Activated CD4-positive, alpha-beta T cell treated with anti-CD3 and anti-CD28 coated beads, Interleukin-2, amount 50 U/mL, for 24 hours (primary cell): ENCODE measurements at places on chromosomes 7 and 10.

- DNase-seq: no peak
Observed at GRCh38 chr7:74023786-74024185, 4.2 kb upstream of the ELN start.

- DNase-seq: no peak
Observed at GRCh38 chr10:63711867-63712716, 190.9 kb downstream of the REEP3 start.

DNA sequence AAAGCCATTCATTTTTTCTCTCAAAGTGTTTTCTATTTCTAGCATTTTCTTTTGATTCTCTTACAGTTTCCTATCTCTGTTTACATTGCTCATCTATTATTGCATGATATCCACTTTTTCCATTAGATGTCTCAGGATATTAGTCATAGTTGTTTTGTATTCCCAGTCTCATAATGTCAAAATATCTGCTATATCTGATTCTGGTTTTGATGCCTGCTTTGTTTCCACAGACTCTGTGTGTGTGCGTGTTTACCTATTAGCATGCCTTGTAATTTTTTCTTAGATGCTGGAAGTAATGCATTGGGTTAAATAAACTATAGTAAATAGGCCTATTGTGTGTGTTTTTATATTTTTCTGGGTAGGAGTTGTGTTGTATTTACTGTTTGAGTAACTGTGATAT lies 1126.3 kb downstream of the SORCS1 start:
- no peak for DNase-seq

- DNase-seq: no peak
Observed at GRCh38 chr10:51905032-51905431, 205.6 kb upstream of the CSTF2T start.

DNA sequence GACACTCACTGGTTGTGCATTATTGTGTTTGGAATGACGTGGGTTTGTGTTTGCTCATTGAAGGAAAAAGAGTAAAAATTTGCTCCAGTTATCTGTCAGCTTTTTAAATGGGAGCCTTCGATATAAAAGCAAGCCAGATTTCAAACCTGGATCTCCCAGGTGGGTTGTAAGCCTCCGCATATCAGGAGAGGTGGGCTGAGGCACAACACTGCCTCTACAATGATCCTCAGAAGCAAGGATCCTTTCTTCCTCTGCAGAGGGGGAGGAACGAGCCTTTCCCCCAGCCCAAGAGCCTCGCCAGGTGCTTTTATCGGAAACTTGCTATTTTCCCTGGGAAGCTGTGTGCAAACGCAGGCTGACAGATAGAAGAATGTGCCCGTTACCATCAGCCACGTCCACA lies 331.0 kb upstream of the MGMT start:
- no peak for DNase-seq

- no peak for DNase-seq
Observed at GRCh38 chr10:88526501-88527105, 56.5 kb downstream of the RNLS start.

GRCh38 chr7:101964680-101965452 lies 147.4 kb downstream of the CUX1 start:
- DNase-seq: no peak

DNA sequence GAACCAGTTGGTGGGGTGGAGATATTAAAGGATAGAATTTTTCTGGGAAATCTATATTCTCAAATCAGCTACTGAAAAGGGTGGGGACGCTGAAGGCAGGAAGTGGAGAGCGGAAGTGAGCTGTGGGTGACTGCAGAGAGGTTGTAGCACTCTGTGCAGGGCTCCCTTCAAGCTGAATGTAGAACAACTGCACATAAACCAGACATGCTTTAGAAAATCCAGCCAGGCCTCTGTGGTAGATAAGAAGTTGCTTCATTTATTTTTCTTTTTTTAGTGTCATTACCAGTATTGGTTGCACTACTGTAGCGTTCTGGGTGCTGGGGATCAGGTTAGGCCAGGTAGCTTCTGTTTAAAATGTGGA lies 127.8 kb downstream of the CELF2 start:
- no peak for DNase-seq

- no peak for DNase-seq
Observed at GRCh38 chr7:70707823-70708243, 424.1 kb upstream of the GALNT17 start.

- no peak for DNase-seq
Observed at GRCh38 chr7:1357601-1358271, 101.5 kb downstream of the MICALL2 start.

DNA sequence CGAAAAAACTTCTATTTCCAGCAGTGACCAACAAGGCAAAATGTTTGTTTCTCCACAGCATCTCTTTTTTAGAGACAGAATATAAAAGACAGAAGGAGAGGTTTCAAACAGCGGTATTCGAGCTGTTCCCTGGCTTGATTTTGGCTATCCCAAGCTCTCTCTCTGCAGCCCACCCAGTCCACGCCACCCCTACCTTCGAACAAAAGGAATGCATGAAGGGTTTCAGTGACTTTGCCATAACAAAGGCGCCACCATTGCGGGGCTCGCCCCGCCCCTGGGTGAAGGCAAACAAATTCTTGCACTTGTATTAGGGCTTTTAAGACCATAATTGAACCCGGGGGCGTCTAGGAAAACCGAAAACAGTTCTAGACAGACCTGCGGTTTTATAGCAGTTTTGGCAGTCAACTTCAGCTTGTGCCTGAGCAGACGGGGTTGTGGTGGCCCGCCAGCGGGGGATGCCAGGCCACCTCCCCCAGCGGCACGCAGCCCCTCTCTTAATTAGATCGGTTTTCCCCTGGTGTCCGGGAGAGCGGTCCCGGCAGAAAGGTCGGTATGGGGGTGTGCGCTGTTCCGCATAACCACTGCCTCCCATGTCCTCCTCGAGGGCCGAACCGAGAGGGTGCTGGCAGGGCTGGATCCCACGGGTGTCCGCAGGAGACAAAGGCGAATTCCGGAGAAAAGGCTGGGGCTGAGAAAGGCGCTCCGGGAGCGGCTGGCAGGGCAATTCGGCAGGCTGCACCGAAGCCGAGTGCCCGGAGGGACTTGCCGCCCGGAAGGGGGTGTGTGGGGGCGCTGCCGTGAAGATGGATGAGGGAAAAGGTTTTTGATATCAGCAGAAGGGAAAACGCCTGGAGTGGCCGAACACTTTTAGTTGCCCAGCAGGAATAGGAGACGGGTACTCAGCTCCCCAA lies 2.7 kb upstream of the HOXA11 start:
- DNase-seq: no peak

DNA sequence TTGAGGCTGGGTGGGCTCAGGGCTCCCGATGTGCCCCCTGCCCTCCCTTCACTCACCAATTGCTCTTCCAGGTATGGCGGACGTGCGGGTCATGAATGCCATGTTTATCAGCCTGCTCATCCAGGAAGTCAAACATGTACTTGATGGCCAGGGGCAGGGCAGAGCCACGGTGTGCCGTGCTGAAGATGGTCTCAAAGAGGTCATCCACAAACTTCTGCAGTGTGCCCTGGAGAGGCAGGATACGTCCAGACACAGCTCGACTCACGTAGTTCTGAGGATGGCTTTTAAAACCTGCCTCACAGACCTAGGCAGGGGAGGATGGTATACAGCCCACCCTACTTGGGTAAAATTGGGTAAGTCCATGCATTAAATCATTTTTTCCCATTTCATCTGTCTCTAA lies 431.2 kb downstream of the PLXNA4 start:
- DNase-seq: no peak

DNA sequence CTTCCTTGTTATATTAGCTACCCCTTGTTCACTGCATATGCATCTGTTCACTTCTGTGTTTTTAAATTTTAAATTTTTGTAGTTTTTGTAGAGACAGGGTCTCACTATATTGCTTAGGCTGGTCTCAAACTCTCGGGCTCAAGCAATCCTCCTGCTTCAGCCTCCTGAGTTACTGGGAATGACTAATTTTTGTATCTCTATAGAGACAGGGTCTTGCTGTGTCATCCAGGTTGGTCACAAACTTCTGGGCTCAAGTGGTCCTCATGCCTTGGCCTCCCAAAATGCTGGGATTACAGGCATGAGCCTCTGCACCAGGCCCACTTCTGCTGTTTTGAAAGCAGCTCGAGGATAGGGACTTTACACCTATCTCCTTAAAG lies 64.6 kb downstream of the PRTFDC1 start:
- DNase-seq: no peak

DNA sequence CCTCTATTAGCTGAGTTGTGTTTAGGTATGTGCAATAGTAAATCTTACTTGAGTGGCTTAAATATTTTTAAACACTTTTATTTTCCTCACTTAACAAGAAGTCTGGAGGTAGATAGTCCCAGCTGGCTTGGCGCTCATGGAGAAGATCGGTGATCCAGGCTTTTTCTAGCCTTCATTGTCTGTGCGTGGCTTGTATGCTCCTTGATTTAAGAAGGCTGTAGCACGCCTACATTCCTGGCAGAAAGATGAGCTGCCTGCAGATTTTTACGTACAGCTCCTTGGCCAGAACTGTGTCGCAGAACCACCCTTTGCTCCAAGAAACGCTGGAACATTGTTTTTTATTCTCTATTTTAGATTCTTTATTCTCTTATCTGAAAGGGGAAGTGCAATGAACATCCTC lies 284.1 kb downstream of the KIF20B start:
- DNase-seq: no peak

DNA sequence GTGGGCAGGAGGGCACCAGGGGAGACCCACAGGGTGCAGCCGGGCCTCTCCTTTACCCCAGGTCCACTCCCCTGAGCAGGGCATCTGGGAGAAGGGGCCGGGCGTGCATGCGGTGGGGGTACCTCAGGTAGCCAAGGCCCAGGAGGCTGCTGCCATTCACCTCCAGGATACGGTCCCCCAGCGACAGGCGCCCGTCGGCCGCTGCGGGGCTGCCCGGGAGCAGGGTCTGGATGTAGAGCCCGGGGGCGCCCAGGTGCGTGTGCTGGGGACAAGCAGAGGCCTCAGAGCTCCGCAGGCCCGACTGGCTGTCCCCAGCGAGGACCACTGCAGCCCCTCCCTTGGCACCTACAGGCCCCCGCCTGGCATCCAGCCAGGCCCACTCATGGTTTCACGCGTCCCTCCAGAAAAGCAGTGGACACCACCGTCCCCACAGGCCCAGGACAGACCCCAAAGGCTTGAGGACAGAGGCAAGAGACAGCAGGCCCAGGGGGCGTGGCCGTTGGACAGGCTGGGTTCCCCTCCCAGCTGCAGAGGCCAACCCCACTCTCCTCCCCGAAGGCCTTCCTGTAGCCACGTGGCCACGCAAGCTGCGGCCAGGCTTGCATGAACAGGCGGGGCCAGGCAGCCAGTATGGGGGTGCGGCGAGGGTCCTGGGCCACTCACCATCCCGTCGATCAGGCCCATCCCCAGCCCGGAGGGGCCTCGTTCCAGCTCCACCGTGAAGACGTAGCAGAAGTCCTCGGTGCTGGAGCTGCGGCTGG lies 24.3 kb downstream of the AP5Z1 start:
- no peak for DNase-seq

DNA sequence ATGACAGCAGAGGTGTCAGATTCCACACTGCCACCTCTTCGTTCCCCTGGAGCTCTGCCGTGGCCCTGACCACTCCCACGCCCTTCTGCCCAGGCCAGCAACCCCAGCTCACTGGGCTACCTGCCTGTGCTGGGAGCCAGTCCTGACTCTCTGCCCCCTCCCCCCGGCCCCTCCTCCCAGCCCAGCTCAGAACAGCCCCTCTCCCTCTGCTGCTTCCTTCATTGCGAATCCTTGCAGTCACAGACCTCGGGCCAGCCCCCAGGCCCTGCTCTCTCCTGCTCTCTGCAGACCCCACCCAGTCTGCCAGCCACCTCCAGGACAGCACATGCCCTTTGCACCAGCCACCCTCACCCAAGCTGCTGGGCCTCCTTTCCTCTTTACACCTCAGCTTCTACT lies 60.4 kb downstream of the TCERG1L start:
- no peak for DNase-seq

DNA sequence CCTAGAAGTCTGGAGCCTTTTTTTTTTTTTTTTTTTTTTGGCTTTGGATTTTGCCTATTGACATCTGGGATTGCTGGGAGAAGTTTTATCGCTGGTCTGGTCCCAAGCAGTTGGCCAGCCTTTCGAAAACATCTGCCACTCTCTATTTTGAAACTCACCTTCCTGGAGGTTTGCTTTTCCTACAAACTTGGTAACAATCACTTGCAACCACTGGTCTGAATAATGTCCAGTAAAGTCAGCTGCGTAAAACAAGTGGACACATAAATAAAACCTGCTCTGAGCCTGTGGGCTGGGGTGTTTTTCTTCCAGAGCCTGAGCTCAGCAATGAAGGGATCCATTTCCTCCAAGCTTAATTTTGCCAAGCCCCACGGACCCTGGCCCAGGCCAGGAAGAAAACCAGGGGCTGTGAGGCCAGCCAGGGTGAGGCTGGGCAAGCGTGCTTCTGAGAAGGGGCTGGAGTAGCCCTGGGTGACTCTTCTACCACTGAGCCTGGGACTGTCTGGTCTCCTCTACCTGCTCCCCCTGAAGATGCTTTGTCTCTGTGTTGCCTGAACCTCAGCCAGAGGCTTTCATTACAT lies 202.2 kb downstream of the GFRA1 start:
- DNase-seq: no peak

DNA sequence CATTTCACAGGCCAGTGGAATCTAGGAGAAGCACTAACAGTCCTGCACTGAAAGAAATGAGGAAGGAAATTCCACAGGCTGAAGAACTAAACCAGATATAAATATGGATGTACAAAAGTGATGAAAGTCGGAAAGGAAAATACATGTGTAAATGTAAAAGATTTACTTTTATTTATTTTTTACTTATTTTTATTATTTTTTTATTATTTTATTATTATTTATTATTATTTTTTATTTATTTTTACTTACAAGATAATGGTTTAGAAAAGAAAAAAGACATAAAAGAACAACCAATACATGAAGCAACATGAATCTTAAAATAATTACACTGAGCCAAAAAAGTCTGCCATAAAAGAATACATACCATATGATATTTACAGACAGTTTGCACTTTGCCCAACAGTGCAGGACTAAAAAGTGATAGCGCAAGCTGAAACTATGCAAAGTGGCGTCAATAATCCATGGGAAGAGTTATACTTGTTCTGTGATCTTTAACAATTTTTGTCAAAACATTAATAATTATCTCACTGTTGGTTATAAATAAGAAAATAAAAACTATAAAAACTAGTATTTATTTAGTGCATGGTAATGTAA lies 317.8 kb upstream of the MKI67 start:
- DNase-seq: no peak

GRCh38 chr10:13309792-13310191 lies 9.9 kb upstream of the PHYH start:
- DNase-seq: no peak

- no peak for DNase-seq
Observed at GRCh38 chr10:100887761-100888296, 24.9 kb upstream of the SLF2 start.

- DNase-seq: no peak
Observed at GRCh38 chr10:70302292-70302691, 18.5 kb upstream of the NPFFR1 start.

DNA sequence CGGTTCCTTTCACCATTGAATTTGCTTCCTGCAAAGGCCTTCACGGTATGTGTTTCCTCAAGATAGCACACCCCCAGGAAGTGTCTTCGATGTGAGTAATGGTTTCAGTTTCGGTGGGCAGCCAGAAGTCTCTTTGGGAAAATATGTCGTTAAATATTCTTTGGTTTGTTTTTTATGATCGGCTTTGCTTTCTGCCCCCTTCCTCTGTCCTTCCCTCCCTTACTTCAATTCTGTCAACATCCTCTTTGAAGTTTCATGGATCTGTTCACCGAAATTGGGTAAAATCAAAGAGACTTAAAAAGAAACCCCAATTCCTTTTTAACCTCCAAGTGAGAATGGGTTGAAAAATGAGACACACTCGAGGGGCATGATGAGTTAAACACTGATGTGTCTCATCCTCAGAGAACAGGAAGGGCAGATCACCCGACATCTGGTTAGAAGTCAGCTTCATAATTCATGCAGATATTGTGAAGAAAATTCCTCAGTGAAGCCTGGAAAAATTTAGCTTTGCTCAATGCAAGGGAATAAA lies 170.8 kb upstream of the HABP2 start:
- DNase-seq: no peak

- DNase-seq: no peak
Observed at GRCh38 chr10:515674-516073, 173.8 kb downstream of the DIP2C start.
